ENCODE measurements at places on chromosomes 2 and 18.

GRCh38 chr2:18491577-18491976, 68.9 kb downstream of the RDH14 start:
- DNase-seq, result no peak

- no peak for DNase-seq
Measured at GRCh38 chr2:96756788-96757476, 3.8 kb upstream of the CNNM4 start.

DNA sequence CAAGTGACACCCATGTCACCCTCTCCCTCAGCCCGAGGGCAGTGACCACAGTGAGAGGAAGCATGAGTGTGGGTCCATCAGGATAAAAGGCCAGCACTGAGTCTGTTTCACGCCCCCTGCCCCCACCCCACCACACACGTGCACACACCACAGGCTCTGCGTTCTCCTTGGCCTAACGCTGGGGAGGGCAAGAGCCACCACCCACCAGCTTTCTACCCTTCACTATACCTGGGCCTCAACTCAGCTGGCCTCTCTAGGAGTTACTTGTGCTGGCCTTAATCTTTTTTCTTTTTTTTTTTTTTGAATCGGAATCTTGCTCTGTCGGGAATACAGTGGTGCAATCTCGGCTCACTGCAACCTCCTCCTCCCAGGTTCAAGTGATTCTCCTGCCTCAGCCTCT, 140.5 kb downstream of the ZFP36L2 start:
- no peak for DNase-seq

DNA sequence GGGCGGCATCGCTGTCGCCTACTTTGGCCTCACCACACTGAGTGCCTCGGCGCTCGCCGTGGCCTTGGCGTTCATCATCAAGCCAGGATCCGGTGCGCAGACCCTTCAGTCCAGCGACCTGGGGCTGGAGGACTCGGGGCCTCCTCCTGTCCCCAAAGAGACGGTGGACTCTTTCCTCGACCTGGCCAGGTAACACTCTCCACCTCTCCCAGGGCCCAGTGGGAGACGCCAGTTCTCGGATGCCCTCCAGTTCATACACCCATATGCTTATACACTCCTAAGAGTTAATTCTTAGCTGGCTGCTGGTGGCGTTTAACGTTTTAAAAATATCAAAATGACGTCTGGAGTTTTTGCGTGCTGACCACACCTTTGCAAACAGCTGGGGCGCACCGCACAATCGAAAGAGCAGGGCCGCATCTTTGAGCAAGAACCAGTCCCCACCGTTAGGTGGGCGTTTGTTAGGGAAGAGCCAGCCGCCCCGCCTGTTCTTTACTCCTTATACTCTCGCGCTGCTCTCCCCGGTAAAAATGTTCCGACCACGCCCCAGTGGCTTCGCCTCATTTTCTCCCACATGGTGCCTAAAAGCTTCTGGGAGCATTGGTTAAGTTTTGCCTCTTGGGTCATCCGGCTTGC, 899 bp downstream of the SLC1A4 start:
- DNase-seq, result no peak

DNA sequence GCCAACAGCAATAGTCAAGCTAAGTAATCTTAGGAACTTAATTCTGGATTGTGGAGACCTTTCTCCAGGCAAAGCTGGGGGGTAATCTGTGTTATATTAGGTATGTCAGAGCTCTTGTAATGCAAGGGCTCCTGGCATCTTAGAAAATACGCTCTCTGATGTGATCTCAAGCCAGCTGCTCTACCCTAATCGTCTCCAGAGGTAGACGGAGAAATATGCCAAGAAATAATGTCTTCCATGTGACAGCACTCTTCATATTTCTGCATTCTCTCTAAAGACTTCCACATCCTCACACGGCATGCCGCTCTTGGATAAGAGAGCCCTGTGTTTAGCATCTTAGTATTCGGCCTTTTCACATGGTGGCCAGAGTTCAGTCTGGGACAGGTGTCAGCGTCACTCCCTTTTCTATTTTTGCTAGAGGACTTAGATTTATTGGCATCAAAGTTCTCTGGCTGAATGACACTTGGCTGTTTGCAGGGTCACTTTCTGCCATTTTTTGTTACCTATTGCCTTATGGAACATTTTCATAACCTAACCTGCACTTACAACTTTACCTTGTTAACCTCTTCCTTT, 25.2 kb downstream of the CAPN13 start:
- no peak for DNase-seq

DNA sequence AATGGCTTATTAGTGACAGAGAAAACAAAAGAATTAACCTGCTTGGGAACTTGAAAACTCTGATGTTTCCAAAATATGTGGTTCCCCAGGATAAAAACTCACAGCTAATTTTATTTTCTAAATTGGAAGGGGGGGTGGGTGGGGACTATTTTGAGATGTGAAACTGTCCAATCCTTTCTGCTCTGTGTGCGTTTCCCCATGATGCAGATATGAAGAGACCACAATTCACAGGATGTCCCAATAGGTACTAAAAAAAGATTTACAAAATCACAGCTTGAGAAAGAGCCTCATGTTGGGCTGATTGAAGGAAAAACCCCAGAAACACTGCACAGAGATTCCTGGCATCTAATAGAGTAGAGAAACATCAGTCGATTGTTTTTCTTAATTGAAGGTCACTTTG, 273.2 kb downstream of the ARHGAP15 start:
- no peak for DNase-seq

- no peak for DNase-seq
Measured at GRCh38 chr2:191847764-191848163, 876 bp upstream of the CAVIN2 start.
